Putamen (tissue), 1 donor: ENCODE measurements at places on chromosomes 6 and 20.
A peak's percentile ranks its signal among the peaks of the same experiment; 100 is the strongest.

DNA sequence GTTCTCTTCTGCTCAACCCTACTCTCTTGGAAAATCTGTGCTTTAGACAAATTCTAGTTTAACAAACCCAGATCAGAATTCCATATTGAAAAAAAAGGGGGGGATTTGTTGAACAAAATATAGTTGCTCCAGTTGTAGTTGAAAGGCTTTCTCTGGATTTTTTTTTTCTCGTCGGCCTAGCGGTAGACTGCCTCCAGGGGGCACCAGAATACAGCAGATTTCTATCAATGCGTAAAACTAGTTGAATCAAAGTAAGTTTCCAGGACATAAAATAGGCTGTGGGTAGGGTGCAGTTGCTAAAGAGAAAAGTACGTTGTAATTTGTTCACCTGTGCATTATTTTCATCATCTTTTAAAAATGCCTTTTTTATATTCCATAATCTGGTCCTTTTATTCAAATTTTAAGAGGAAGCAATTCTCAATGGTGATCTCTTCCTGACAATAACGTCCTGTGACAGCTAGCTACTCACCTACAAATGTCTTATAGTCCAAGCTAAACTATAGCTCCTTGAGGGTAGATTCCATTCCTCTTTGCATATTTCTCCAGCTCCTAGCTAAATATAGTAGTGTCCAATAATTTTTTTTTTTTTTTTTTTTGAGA is 105.4 kb downstream of the PERP start:
- DNase-seq, result peak; percentile 41

DNA sequence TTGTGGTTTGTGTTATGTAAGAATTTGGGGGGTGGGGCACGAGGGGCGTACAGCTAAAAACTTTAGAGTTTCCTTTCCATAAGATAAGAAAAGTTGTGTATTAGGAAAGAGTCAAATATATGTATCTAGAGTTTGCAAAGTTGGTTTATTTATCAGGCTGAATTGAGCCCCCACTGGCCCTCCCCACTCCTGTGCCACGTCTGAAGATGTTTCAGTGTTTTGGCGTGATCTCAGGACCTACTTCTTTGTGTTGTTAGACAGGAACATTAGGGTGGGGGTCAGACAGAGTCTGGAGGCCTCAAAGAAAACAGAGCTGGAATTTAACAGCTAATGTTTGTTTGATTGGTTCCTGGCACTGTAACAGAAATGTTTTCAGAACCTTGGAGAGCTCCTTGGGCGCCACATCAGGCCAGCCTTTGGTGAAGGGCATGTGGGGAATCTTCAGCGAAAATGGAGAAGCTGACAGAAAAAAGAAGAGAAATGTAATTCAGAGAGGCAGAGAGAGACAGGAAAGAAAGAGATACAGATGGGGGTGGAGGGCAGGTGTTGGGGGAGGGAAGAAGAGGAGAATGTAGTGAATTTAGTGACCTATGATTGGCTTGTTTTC is 674 bp downstream of the NRSN1 start:
- DNase-seq, result no peak

GRCh38 chr6:65410309-65410708 is 296.7 kb downstream of the EYS start:
- no peak for DNase-seq

- no peak for DNase-seq
These were observed 140.8 kb upstream of the PTPN1 start for GRCh38 chr20:50369225-50370035.

DNA sequence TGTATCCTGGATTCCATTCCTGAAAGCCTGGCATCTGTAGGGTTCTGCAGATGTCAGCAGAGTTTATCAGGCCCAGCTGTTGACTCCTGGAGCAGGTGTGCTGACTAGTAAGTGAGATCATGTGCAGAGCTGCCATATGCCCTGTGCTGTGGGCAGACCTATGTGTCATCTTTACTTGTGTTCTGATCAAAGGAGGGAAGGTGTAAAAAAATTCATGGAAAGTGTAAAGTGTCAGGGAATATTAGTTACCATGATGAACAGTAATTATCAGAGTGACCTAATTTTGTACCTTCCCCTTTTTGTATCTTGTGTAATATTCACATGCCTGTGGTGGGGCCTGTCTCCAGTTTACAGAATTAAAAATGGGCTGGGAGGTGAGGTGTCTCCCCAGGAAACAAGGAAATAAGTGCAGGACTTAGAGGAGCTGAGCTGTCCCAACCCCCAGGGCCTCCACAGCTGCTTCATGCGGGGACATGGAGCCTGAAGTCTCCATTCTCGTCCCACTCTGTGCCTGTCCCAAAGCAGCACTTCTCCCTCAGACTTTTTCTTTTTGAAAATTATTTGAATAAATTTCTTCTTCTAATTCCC is 148.2 kb upstream of the GGTLC1 start:
- no peak for DNase-seq

DNA sequence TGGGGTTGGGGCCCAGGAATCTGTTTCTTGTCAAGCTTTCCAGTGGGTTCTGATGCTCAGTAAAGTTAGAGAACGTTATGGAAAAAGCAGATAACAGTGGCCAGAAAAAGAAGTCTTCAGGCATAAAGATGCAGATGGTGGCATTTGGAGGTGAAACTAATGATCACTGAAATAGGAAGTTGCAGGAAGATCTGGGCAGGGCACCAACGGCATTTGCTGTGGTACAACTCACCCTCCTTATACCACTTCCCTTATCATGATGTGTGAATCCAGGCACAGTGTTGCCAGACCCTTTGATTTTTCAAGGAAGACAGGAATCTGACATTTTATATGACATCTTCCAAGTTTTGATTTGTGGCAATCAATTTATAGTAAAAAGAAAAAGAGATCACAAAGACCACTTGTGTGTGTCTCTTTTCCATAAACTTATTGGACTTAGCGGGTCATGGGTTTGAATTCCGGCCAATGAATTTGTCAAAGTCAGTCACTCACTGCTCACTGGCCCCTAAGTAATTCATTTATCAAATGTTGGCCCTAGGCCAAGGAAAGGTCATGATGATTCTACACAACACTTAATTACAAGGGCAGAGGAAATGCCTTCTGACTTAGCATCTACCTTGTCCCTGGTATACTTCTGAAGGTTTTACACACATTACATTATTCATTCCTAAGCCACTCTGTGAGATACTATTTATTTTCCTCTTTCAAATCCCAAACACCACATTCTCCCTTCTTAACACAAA is 37.6 kb downstream of the LAMP5 start:
- no peak for DNase-seq

DNA sequence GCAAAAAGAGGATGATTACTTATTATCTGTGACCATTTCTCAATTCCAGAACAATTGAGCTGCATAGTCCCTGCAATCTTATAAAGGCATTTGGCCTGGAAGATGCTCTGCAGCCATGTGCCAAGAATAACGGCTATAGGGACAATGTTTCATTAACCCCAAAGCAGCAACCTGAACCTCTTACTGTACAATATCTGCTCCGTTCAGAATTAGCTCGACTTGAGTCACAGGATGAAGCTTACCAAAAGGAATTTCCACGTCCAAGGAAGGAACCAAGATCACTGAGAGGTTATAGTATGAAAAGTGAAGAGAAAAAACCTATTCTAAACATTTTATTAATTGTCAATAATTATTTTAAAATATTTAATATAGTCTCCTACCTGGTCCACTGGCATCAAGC is 167.3 kb upstream of the GMDS start:
- DNase-seq, result no peak

DNA sequence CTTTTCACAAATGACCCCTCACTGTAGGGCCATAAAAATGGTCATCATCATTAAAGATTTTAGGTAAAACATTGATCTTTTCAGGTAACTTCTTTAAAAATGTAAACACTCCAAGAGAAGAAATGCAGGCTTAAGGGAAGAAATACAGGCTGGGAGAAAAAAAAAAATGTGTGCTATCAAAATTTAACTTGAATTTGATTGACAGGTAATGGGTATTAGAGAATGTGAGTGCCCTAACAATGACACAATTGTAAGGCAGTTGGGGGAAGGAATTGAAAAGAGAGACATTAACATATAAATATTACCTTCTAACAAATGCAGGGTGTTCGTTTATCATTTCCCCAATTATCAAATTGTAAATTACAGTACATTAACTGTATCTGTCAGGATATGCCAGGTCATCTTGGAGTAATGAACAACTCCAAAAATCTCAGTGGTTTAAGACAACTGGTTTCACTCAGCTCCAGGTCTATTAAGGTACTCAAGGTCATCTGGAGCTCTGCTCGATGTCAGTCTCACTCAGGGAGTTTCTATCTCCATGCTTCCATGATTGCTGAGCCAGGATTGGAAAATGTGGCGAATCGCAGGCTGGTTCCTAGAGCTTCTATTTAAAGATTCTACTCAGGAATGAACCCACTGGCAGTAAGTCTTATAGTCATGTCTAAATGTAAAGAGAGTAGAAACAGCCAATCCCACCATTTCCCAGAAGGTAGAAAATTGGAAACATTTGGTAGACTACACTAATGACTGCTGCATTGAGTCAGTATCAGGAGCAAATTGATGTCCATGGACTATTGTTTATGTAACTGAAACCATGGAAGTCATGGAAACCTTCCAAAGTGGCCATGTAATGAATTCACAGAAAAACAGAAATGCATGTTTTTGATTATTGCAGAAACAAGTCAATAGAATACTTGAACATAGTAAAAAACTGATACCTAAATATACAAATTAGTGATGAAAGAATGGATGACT is 55.6 kb downstream of the FRK start:
- no peak for DNase-seq

DNA sequence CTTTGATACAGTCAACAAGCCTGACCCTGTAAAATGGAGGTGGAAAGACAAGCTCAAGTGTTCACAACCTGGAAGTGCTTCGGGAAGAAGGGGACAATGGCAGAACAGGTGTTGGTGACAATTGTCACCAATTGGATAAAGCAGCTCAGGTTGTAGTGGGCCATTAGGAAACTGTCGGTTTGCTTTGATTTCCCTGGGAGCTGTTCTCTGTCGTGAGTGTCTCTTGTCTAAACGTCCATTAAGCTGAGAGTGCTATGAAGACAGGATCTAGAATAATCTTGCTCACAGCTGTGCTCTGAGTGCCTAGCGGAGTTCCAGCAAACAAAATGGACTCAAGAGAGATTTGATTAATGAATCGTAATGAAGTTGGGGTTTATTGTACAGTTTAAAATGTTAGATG is 15.0 kb downstream of the CCR6 start:
- no peak for DNase-seq

GRCh38 chr20:19009081-19009688 is 195.6 kb downstream of the SCP2D1 start:
- no peak for DNase-seq

- no peak for DNase-seq
These were observed 142.7 kb upstream of the GGTLC1 start for GRCh38 chr20:24131281-24131680.

DNA sequence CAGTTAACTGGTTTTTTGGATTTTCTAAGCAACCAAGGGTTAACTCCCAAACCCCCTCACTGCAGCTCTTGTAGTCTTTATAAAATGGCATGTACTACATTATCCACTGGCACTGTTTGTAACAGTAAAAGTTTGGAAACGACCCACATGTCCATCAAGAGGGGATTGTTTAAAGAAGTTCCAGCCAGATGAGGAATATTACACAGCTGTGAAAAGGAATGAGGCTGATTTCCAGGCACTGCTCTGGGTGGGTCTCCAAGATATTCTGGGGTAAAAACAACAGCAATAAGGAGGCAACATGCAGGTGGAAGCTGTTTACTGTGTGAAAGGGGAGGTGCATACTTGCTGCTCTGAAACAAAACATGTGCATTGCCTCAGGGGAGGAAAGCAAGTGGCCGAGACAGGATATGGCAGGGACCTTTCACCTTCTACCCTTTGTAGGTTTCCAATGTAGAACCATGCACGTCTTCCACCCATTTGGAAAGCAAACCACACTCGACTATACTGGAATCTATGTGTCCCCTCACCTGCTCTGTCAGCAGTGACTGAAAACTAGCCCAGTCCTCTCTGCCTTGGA is 51.9 kb downstream of the GRM4 start:
- DNase-seq, result no peak

GRCh38 chr6:3577517-3577916 is 120.7 kb upstream of the SLC22A23 start:
- DNase-seq, result no peak

GRCh38 chr6:162864911-162865310 is 137.1 kb downstream of the PACRG start:
- no peak for DNase-seq

DNA sequence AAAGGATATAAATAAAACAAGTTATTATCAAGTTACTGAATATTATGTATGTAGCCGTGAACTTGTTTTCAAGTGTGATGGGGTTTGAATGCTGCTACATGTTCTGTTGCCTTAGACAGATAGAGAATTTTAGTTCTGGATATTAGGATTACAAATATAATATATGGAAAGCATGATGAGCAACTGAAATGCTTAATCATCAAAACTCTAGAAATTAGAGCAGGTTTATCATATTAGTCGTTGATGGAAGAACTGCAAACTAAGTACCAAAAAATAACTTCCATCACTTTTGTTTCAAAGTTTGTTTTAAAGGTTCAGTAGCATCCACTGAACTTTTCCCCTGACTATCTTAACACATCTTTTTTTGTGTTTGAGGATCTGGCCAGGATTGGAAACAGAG is 49.1 kb upstream of the CCN2 start:
- no peak for DNase-seq

DNA sequence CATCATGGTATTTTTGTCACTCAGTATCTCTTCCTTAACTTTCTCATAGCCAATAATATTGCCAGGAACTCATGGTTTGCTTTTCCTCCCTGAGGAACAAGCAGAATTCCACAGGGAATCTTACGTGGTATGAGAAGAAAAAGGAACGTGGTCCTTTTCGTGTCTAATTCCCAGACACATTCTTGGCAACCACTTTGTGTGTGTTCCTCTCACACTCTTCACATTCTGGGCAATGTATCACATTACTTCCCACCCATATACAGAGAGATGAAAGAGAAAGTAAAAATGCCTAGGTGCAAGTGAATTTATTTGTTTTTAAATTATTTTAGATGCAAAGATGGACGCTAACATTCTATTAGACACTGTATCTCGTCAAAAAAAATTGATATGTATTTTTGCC is 102.7 kb downstream of the PTPRK start:
- DNase-seq, result no peak

DNA sequence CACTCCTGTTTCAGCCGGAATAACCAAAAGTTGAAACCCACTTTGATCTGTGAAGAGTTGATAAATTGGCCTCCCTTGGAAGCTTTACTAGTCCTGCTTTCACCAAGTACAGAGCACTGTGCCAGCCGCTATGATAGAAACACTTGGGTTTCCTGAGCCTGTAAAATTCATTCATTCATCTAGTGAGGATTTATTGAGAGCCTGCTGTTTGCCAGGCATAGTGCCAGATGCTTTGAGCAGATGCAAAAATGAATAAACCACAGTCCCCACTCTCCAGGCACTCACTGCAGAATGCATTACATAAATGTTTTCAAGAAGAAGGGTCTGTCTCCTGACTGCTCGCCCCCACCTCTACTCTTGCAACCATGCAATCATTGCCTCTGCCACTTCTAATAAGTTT is 25.3 kb upstream of the TMEM217 start:
- DNase-seq, result no peak
